ENCODE measurements at places on chromosomes 3 and 15.

- DNase-seq, result no peak
These were observed 823.0 kb upstream of the NECTIN3 start for GRCh38 chr3:110248666-110249065.

DNA sequence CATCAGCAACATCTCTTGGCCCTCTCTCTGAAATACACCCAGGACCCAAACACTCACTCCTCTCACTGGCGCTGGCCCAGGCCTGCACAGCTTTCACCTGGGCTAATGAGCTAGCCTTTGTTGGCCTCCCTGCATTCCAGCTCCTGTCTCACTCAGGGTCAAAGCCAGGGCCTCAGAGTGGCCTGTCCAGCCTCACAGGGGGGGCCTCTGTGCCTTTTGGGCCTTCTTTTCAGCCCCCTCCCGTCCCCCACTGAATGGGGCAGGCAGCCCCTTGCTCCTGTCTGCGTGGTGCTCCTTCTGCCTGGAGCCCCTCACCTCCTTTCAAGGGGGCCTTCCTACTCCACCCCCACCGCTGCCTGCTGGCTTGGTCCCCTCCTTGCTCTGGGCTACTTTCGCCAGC is 59.0 kb upstream of the PRR23E start:
- no peak for DNase-seq

DNA sequence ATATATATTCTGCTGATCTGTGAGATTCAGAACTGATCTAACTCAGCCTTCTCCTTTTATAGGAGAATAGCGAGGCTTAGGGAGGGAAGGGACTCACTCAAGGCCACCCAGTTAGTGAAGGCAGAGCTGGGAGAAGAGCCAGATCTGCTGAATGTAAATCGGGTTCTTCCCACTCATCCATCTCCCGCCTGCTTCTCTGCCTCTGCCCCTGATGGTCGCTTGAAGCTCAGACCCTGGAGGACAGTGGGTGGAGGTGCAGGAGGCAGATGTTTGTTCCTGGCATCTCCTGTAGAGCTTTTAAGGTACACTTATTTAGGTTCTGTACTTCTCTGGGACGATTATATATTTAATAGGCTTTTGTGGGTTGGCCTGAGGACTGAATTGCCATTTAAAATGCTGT is 4.3 kb downstream of the PDIA5 start:
- DNase-seq, result no peak

DNA sequence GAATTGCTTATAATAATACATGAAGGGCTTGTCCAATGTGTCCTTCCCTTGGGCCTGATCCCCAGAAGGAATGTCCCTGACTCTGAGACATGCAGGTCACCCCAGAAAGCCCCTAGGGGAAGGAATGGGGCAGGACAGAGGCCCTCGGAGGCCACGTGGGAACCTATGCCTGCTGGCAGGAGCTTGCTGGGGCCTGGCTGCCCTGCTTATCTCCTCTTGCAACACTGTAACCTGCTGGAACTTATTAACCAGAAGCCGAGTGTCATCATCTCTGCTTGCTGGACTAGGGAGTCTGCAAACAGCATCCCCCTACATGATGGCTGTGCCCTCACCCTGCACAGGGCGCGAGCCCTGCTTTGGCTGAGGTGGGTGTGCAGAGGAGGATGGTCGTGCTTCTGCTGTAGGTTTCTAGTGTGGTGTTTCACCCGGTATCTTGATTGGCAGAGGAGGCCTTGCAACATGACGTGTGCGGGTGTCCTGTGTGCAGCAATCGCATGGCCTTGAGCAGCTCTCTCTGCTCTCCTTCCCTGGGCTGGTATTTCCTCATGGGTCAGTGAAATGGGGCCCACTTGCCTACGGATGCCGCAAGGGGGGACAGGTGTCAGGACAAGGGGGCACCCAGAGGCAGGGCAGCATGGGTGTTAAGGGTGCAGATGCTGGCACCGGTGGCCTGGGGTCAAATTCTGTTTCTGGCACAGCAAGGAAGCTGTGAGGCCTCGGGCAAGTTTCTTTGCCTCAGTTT is 5.0 kb downstream of the CHST13 start:
- DNase-seq, result no peak

- DNase-seq, result no peak
These were observed 167.2 kb downstream of the KCNMB2 start for GRCh38 chr3:178703268-178703975.

DNA sequence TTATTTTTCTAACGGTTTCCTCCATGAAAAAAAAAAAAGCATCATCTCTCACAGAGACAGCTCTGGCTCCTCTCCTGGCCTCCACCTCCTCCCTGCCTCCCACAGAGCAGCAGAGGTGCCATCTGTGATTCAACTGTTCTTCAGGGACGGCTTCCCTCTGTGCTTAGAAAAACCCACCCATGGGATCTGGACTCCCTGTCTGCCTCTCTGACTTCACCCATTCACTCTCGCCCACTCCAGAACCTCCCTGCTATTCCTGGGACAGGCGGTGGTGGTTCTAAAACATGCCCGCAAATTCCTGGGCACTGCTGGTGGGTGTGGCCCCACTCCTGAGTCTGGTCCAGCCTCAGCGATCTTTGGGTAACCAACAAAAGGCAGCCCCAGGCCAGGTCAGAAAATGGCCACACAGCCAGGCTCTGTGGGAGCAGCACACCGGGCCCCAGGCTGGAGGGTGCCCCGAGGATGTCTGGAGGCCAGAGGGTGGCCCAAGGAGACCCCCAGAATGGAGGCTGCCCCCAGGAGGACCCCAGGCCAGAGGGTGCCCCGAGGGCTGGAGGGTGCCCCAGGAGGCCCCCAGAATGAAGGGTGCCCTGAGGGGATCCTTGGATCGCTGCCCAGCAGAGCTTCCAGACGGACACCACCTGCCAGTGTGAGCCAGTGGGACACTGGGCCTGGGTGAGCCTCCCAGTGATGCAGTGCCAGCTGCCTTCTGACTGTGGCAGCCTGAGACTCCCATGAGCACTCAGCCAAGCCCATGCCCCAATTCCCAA is 2.6 kb upstream of the CHST13 start:
- no peak for DNase-seq

All from stimulated activated CD8-positive, alpha-beta memory T cell treated with anti-CD3 and anti-CD28 coated beads, Interleukin-2, amount 100 ng/mL, for 1 hour (primary cell).